Forelimb muscle (tissue), 1 donor: ENCODE measurements at places on chromosomes 1 and 21. TPM values are rescaled to one million over a fixed set of nuclear protein-coding genes. Genes with fewer than 3 reads are reported as not detected.
A peak's percentile ranks its signal among the peaks of the same experiment; 100 is the strongest.

The ATPAF1 gene
- polyA plus RNA-seq = 49.3 TPM

The VSIG8 gene
- polyA plus RNA-seq = not detected

The NR1I3 gene
- polyA plus RNA-seq = 0.83 TPM

The KCNE1 gene
- 0.54 TPM for polyA plus RNA-seq

The LAMB3 gene
- 0.70 TPM for polyA plus RNA-seq

The RAB7B gene
- polyA plus RNA-seq = 9.2 TPM

The NGF gene
- 1.9 TPM for polyA plus RNA-seq

The ADAMTS4 gene
- 11.8 TPM for polyA plus RNA-seq

The PADI3 gene
- polyA plus RNA-seq = not detected

The SAMD11 gene
- 5.6 TPM for polyA plus RNA-seq

DNA sequence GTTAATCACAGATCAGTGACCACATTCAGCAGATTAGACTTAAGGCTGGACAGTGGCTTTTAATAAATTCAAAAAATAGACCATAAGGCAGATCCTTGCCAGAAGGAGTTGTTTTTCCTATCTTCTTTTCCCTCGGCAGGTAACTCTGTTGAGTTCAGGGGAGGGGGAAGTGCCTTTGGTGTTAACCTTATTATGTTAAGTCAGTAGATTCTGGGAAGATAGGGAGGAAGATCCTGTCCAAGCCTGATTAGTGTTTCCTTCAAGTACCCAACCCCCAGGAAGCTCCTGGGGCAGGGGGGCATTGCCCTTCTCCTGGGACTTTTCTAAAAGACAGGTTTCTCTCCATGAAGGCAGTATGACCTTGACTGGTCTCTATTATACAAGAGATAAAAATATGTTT lies 87.4 kb downstream of the ELAVL4 start:
- DNase-seq = no peak

GRCh38 chr1:23167353-23168078 lies 1.1 kb downstream of the LUZP1 start:
- DNase-seq = no peak

- no peak for DNase-seq
These were observed 7.9 kb upstream of the PTBP2 start for GRCh38 chr1:96713649-96714048.

DNA sequence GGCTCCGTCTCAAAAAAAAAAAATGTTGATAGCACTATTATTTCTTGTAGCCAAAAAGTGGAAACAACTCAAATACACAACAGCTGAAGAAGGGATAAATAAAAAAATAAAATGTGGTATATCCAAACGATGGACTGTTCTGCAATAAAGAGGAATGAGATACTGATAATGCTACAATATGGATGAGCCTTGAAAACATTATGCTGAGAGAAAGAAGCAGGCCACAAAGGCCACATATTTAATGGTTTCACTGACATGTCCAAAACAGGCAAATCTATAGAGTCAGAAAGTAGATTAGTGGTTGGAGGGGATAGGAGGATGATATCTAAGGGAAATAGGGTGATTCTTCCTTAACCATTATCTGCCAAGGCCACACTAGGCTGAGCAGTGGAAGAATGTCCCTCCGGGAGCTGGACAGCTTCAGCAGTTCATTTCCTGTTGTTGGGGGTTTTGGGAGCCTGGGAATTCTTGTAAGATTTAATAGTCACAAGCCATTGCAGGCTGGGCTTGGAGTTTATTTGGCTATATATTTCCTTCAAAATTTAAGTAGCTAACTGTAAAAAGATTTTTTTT lies 53.5 kb downstream of the ST3GAL3 start:
- DNase-seq = no peak

- DNase-seq = no peak
These were observed 12.7 kb upstream of the WDR26 start for GRCh38 chr1:224447251-224447650.

DNA sequence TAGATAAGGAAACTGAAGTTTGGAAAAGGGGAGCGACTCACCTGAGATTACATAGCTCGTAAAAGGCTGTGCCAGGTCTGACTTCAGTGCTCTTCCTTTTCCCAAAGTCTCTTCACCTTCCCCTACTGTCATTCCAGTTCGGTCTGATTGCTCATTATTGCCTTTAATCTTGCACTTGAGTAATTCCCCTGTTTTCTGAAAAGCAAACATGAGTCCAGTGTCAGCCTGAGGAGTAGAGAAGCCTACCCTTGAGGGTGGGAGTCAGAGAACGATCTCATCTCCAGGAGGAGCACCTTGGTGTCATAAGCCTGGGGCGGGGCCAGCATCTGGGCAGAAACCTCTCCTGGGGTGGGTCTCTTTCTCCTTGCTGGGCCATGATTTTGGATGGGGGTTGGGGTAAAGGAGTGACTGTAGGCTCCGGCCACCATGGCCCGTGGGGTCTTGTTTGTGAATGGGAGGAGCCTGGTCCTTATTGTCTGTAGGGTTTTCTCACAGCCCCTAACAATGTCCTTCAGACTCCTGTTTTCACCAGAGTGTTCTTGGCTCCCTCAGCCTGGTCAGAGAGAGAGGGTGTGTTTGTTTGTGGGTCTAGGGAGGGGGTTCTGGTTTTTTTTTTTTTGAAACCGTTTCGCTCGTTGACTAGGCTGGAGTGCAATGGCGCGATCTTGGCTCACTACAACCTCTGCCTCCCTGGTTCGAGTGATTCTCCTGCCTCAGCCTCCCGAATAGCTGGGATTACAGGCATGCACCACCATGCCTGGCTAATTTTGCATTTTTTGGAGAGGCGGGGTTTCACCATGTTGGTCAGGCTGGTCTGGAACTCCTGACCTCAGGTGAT lies 6.0 kb downstream of the VANGL2 start:
- no peak for DNase-seq

DNA sequence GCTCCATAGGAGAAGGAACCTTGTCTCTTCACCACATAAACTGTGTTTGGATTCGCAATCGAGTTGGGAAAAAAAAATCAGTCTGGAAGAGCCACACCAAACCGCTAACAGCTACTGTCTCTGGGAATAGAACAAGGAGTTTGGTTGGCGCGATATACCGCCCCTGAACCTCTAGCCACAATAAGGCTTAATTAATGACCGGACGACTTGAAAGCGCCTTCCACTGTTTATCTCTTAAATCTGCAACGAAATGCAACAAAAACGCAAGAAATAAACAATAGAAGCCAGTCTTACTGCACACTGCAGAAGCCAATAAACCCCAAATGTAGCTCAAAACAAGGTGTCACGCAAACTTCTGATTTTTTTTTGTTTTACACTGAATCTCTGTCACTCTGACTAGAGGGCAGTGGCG lies 10.9 kb downstream of the BTBD19 start:
- DNase-seq = no peak

GRCh38 chr21:33205476-33205875 lies 24.3 kb upstream of the IFNAR2 start:
- no peak for DNase-seq

DNA sequence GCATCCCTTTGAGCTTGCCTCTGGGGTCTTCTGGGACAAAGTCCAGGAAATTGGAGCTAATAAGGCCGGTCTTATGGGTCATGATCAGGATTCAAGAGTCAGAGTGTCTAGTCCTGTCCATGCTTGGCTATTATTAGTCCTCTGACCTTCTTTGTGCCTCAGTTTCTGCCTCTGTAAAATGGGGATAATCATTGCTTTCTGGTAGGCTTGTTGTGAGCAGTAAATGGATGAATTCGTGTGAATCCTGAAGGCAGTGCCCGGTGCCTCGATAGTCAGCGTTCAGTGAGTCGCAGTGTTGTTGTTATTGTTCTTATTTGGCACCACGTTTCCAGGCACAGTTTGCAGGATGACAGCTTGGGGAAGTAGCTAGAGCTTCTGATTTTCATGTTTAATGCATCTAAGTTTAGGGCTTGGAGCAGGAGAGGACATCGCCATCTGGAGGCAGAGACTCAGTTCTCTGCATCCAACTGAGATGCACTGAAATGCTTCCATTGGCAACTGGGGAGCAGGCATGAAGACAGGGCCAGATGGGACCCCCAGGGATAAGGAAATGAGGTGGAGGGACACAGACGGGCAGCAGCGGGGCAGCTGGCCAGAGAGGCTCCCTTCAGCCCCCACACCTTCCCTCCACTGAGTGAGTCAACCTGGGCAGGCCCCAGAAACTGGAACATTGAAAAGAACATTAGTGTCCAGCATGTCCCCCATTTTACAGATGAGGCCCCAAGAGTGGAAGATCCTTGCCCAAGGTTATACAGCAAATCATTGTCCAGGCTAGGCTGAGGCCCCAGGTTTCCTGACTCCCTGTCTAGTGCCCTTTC lies 160.3 kb downstream of the PTPRU start:
- DNase-seq = no peak

GRCh38 chr1:242673652-242674051 lies 149.2 kb upstream of the PLD5 start:
- DNase-seq = no peak

- DNase-seq = peak; percentile 98
These were observed at the start of gene AURKAIP1 for GRCh38 chr1:1374929-1375662. Gene AURKAIP1 (minus strand): TSS chr1:1375207. CDS start chr1:1374756, 451 bp downstream.

DNA sequence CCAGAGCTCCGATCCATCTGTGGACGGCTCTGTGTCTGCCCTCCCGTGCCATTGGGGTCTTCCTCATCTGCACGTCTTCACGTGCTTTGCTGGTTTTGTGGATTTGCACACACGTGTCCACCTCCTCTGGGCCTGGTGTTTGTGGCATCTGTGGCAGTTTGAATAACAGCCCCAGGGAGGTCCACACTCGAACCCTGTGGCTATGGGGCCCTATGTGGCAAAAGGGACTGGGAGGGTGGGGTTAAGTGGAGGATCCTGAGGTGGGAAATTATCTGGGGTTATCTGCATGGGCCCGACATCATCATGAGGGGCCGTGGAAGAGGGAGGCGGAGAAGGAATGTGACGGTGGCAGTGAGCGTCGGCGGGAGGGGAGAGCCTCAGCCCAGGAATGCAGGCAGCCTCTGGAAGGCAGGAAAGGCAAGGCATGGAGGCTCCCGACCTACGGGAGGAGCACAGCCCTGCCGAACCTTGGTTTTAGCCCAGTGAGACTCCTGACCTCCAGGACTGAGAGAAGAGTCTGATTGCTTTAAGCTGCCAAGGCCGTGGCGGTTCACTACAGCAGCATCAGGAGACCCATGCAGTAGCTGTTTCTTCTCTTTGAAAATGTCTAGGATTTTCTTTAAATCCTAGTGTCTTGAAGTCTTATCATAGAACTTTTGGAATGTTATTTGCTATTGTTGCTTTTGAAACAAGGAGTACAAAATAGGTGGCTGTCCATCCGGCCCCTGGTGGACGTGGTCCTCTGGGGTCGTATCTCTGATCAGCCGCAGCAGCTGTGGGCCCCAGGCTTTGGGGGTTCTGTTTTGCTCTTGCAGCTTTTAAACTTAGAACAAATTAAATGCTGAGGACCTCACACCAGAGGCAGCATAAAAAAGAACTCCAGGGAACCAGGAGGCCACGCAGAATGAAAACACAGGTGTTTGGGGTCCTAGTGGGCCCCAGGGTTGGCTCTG lies 40.0 kb upstream of the LRRC3 start:
- DNase-seq = no peak

DNA sequence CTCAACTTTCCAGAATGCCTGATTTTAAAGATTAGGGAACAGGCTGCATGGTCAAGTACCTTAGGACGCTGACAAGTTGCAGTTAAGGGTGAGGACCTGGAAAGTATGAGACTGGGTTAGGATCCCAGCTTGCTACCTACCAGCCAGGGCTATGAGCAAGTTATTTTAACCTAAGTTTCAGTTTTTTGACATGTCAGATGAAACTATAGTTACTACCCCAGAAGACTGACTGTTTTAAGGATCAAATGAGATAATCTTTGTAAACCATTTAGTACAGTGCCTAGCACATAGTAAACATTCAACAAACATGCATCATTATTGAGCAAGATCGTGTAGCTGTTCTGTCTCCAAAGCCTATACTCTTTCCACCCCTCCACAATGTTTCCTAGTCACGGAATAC lies 14.4 kb downstream of the THEMIS2 start:
- no peak for DNase-seq

DNA sequence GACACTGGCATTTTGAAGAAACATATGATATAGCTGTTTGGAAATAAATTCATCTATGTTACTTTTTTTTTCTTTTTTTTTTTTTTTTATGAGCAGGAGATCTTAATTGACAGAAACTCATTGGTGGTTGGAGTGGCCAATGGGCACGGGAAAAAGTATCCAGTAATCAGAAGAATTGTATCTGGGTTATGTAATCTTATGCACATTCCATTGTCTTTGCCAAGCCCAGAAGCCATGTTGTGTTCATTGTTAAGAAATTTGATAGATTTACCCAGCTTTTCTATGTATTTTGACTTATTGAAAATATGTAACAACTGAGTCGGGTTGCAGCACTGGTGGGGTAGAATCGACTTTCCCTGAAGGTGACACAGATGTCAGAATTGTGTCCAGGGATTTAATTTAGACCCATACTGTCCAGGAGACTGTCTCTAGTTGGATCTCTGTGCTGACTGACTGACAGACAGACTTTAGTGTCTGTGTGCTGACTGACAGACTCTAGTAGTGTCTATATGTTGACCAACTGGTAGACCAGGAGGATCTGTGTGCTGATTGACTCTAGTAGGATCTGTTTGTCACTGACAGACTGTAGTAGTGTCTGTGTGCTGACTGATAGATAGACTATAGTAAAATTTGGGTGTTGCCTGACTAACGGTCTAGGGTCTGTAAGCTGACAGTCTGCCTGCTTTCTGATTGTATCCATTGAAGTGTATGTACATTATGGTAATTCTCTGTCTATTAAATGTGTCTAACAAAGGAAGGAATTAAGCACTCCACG lies 12.3 kb upstream of the C4BPB start:
- no peak for DNase-seq

DNA sequence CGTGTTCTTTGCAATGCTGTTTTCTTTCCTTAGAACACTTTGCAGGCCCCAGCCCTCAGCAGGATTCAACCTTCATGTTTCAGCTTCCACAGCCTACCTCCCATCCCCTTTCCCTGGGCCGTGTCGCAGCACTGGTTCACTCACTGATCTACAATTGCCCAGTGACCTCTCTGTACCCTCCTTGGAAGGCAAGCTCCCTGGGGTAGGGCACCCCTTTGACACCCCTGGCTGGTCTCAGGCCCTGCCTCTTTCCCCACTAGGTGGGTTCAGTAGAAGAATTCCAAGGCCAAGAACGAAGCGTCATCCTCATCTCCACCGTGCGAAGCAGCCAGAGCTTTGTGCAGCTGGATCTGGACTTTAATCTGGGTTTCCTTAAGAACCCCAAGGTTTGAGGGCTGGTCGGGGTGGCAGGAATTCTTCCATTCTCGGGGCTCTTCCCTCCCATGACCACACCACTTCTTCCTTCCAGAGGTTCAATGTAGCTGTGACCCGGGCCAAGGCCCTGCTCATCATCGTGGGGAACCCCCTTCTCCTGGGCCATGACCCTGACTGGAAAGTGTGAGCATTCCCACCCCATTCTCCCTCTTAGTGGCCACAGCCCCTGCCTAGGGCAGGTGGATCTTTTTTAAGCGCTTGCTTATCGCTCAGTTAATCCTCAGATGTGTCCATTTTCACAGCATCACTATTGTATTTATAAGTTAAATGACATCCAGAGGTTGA lies 7.3 kb downstream of the RHOC start:
- DNase-seq = no peak

GRCh38 chr1:159977364-159978106 lies 23.5 kb upstream of the SLAMF9 start:
- no peak for DNase-seq

GRCh38 chr1:34976384-34977209 lies 8.6 kb downstream of the TMEM35B start:
- DNase-seq = no peak
